ENCODE measurements at places on chromosomes 5 and 9. TPM values are rescaled to one million over a fixed set of nuclear protein-coding genes. Genes with fewer than 3 reads are reported as not detected.

Gene CIZ1
- polyA plus RNA-seq, result 37.0 TPM

Gene HSPB3
- not detected for polyA plus RNA-seq

Gene LHX2
- polyA plus RNA-seq, result not detected

Gene GPR150
- polyA plus RNA-seq, result 0.66 TPM

Gene SLC6A18
- polyA plus RNA-seq, result not detected

Gene SPINK7
- not detected for polyA plus RNA-seq

Gene FOXD4L6
- not detected for polyA plus RNA-seq

Gene TRIM52
- 31.6 TPM for polyA plus RNA-seq

Gene WDR38
- polyA plus RNA-seq, result not detected

Gene HCN1
- not detected for polyA plus RNA-seq

Gene GAPVD1
- 33.7 TPM for polyA plus RNA-seq

Gene LURAP1L
- not detected for polyA plus RNA-seq

Gene FOXD1
- polyA plus RNA-seq, result not detected

Gene F12
- 0.78 TPM for polyA plus RNA-seq

Gene TSSK1B
- not detected for polyA plus RNA-seq

Gene RORB
- not detected for polyA plus RNA-seq

Gene TXN
- polyA plus RNA-seq, result 120 TPM

Gene INSL4
- polyA plus RNA-seq, result not detected

Gene ENG
- 1.8 TPM for polyA plus RNA-seq

Gene PCDHB4
- not detected for polyA plus RNA-seq

Gene PCDHGA9
- 0.29 TPM for polyA plus RNA-seq

Gene CDX1
- not detected for polyA plus RNA-seq

Gene SLC4A9
- not detected for polyA plus RNA-seq

Gene MVB12B
- 0.93 TPM for polyA plus RNA-seq

Gene CMBL
- polyA plus RNA-seq, result not detected

Gene SPATA31E1
- polyA plus RNA-seq, result not detected

Gene RNF180
- not detected for polyA plus RNA-seq

Gene ZSWIM6
- polyA plus RNA-seq, result 0.60 TPM

Gene CA9
- not detected for polyA plus RNA-seq

Gene CCDC192
- polyA plus RNA-seq, result not detected

Gene UGT3A1
- polyA plus RNA-seq, result not detected

Gene SLCO6A1
- polyA plus RNA-seq, result not detected

Gene LECT2
- not detected for polyA plus RNA-seq

Gene C6
- not detected for polyA plus RNA-seq

Gene ADRB2
- polyA plus RNA-seq, result 9.1 TPM

Gene MEGF10
- polyA plus RNA-seq, result not detected

Gene OR1B1
- polyA plus RNA-seq, result not detected

Gene SOX30
- 0.81 TPM for polyA plus RNA-seq

Gene PPP1R26
- 1.7 TPM for polyA plus RNA-seq

Gene AHRR
- polyA plus RNA-seq, result 0.05 TPM

Gene QRFP
- not detected for polyA plus RNA-seq

Gene HNRNPH1
- 116 TPM for polyA plus RNA-seq

Gene ZNF462
- not detected for polyA plus RNA-seq

Gene TAF11L5
- polyA plus RNA-seq, result not detected

Gene DNAI1
- polyA plus RNA-seq, result not detected

Gene EIF4E1B
- polyA plus RNA-seq, result not detected

Measured in IgD-negative memory B cell (primary cell).